Breast epithelium (tissue), 4 donors: ENCODE measurements at places on chromosomes 12 and 14. TPM values are rescaled to one million over a fixed set of nuclear protein-coding genes. Genes with fewer than 3 reads are reported as not detected.

- no peaks in the 10 kb centered on the region for H3K27me3 ChIP-seq
- H3K4me3 ChIP-seq: no peak overlapping the region
- no peak overlapping the region for H3K27ac ChIP-seq
- no peaks in the 10 kb centered on the region for H3K4me1 ChIP-seq
These were observed 17.6 kb downstream of the PTPRB start for GRCh38 chr12:70619471-70620152.

- no peak for DNase-seq
- H3K27me3 ChIP-seq: no peaks in the 10 kb centered on the region
- H3K36me3 ChIP-seq: peaks cover 20% of the 10 kb centered on the region
- no peak overlapping the region for H3K4me3 ChIP-seq
- no peak overlapping the region for H3K27ac ChIP-seq
These were observed 9.4 kb downstream of the DHX37 start for GRCh38 chr12:124979568-124979967.

DNA sequence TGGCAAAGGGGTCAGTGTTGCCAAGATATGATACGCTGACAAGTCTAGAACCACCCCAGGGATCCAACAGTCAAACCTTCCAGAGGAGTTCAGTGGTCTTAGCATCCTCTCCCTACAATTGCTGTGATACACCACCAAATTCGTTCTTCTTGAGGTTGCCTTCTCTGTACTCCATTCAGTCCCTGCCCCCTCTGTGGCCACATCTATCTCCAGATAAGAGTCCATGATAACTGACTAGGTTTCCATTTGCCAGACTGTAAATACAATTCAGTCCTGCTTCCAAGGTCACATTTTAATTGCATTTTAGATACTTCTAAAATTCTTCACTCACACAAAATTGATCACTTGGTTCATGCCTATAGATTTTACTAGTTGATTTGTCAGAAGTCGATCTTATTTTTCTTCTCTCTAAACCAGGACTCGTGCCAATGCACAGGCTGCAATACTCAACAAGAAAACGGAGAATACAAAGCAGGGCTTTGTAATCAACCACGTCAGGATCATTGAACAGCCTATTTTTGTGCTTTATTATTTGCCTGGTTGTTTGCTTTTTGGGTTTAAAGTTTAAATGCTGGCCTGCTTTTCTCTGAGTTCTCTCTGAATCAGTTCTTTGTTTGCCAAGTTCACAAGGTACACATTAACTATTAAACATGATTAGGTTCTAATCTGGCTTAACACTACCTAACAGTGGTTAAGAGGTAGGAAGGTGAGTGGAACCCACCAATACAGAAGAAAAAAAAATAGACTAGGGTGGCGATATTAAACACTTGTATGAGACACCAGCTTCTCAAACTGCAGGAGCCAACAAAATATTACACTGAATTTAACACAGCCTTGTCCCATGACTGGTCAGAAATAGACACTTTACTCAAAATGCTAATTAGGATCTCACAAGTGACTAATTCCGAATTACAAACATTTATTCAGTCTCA lies 5.3 kb upstream of the TSPAN8 start:
- H3K4me3 ChIP-seq: no peak overlapping the region
- H3K27ac ChIP-seq: no peak overlapping the region
- no peaks in the 10 kb centered on the region for H3K4me1 ChIP-seq
- H3K27me3 ChIP-seq: no peaks in the 10 kb centered on the region
- DNase-seq: no peak
- H3K36me3 ChIP-seq: no peaks in the 10 kb centered on the region

DNA sequence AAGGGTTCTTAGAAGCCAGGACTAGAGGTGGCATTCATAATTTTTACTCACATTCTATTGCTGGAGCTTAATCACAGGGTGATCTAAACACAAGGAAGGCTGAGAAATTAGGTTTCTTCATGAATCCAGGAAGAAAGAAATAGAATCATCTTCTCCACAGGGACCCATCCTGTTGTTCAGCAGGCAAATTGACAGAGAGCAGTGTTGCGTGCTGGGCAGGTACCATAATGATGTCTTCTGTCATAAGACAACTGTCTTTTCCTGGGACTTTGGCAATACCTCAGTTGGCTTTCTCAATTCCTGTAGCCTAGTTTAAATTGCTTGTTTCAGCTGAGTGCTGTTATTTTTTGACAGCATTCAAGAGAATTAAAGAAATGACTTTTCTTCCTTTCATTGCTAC lies 468.0 kb upstream of the SYT1 start:
- no peak overlapping the region for H3K27ac ChIP-seq
- no peaks in the 10 kb centered on the region for H3K4me1 ChIP-seq
- H3K4me3 ChIP-seq: no peak overlapping the region
- DNase-seq: no peak
- no peaks in the 10 kb centered on the region for H3K36me3 ChIP-seq
- H3K27me3 ChIP-seq: no peaks in the 10 kb centered on the region

GRCh38 chr12:62934799-62935674 lies at the start of gene PPM1H:
Gene PPM1H (minus strand): TSS chr12:62935150. CDS start chr12:62934736, 414 bp downstream.
- H3K27ac ChIP-seq: peak within 1 kb of the TSS; percentile 8
- H3K4me3 ChIP-seq: peak within 1 kb of the TSS; percentile 74
- no peaks in the 10 kb centered on the region for H3K27me3 ChIP-seq

DNA sequence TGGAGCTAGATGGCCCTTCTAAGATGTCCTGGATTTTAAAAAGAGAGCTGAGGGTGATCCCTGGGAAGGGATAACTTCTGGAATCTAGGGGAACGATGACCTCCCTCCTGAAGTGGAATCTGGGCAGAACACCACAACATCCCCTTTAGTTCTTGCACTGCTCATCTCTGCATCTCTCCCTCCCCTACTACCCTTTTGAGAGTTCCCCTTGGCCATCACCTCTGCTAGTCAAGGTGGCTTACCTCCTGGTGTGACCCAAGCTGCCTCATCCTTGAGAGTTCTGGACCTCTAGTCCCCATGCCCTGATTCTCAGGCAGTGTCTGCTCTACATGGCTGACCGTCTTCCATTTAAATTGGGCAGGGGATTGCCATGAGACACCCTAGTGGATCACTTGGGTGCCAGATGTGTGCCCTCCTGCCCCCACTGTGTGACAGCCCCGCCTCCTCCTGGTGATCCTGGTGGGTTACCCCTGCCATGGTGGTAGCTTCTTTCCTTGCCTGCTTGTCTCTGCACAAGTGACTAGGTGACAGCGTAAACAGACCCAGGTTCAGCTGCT lies 216.4 kb downstream of the PCNX1 start:
- no peak for DNase-seq
- no peaks in the 10 kb centered on the region for H3K27me3 ChIP-seq

The EFCAB11 gene
- total RNA-seq: 6.9 TPM

DNA sequence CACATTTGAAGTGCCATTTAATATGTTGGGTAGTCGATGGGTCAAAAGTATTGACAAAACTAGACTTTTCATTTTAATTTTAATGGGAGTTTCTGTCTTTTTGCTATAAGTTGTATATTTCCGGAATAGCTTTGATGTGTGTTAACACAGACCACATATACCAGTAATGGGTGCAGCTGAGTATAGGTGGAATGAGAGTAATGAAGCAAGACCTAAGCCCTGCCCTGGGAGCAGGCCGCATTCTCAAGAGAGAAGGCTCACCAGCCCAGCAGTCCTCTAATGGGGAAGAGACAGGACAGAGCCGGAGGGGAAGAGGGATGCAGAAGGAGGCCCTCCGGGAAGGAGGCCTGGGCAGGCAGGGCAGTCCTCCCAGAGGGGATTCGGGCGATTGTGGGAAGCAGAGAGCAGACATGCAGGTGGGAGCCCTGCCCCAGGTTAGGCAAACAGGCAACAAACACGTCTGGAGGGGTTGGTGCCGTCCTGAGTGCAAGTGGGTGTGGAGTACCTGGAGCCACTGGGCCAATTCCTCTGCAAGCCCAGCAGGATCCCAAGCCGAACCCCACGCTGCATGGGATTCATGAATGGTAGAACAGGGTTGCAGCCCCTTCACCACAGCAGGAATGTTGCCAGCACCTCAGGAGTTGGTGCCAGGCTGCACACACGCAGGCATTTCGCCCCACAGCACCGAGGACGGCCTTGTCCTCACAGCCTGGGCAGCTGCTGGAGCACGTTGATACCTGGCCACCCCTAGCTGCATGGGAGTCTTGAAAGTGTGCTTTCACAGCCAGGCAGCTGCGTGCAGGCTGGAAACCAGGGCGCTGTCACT lies 7.8 kb downstream of the CKB start:
- no peak overlapping the region for H3K4me3 ChIP-seq
- no peaks in the 10 kb centered on the region for H3K27me3 ChIP-seq
- no peaks in the 10 kb centered on the region for H3K36me3 ChIP-seq
- DNase-seq: peak; percentile 34

DNA sequence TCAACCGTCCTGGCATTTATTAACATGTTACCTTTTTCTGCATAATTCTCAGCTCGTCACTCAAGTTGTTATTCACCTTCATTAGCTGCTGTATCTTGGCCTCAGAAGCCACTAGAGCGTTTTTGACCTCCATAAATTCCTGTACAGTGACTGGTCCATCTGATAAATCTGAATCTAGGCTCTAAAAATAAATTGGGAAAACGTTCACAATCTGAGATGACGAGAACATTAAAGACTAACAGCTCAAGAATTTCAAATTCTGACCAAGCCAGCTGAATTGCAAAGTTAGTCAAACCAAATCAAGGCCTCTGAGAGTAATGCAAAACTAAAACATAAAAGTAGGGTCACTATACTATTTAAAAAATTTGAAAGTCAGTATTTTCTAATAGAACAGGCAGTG lies 45.0 kb downstream of the GIT2 start:
- no peak overlapping the region for H3K4me3 ChIP-seq
- H3K27me3 ChIP-seq: no peaks in the 10 kb centered on the region
- H3K4me1 ChIP-seq: no peaks in the 10 kb centered on the region
- no peak overlapping the region for H3K27ac ChIP-seq
- no peak for DNase-seq
- H3K36me3 ChIP-seq: peaks cover 4% of the 10 kb centered on the region

DNA sequence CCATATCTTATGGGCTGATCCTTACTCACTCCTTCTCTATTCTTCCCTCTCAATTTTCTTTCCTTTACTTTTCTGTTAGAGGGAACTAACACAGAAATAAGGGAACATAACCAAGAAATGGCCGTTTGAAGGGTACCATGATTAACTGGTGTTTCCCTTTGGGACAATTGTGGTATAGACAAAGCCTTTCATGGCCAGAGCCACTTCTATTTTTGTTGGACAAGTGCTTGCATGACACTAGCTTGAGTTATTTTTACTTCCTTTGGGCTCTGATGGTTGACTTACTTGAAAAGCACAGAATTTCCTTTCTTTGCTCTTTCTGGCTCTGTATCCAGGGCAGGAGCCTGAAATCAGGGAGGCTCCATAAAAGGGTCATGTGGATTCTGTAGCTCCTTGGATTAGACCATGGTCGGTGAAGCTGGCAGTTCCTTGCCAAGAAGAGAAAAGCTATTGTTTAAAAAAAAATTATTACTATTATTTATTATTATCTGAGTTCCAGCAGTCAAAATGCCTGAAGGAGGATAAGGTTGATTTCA lies 130.6 kb downstream of the KTN1 start:
- H3K4me1 ChIP-seq: no peaks in the 10 kb centered on the region
- H3K27me3 ChIP-seq: no peaks in the 10 kb centered on the region
- no peaks in the 10 kb centered on the region for H3K36me3 ChIP-seq
- no peak overlapping the region for H3K27ac ChIP-seq

DNA sequence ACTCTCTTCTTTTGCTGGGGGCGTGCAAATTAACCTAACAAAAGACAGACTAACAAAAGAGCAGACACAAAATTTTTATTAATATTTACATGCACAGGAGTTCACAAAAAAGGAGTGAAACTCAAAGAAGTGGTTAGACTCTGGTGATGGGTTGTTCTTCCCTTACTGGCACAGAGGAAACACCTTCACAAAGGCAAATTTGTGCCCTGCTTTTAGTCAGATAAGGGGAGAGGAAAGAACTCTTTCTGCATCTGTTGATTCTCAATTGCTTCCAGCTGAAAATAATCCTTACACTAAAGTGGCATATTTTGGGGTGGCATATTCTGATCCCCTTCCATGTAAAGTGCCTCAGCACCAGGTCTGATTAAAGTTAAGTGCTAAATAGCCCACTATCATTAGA lies 190.2 kb upstream of the AMIGO2 start:
- H3K27ac ChIP-seq: peak overlapping the region; percentile 79
- no peaks in the 10 kb centered on the region for H3K36me3 ChIP-seq
- H3K27me3 ChIP-seq: no peaks in the 10 kb centered on the region
- DNase-seq: no peak
- H3K4me3 ChIP-seq: no peak overlapping the region

The INHBC gene
- total RNA-seq: not detected

The LAG3 gene
- total RNA-seq: 1.3 TPM

The SPX gene
- 1.3 TPM for total RNA-seq
